Activated naive CD4-positive, alpha-beta T cell treated with anti-CD3 and anti-CD28 coated beads, Interleukin-2, amount 50 U/mL, for 16 hours (primary cell): ENCODE measurements at places on chromosomes 12 and 14.

DNA sequence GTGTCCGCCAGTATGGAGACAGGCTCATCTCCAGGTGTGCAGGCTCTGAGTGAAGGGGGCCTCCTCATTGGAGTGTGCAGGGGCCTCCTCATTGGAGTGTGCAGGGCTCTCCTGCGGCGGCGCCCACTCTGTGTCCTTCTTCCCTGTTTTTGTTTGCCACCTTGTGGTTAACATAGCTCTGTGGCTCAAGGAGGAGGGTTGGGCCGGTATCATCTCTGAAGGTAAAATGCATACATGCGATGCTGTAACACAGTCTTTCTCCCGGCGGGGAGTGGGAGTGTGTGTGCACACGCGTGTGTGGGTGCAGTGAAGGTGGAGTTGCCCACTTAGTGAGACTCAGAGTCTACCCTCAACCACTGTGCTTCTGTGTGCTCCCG is 429.4 kb downstream of the ZFP36L1 start:
- no peak for DNase-seq

DNA sequence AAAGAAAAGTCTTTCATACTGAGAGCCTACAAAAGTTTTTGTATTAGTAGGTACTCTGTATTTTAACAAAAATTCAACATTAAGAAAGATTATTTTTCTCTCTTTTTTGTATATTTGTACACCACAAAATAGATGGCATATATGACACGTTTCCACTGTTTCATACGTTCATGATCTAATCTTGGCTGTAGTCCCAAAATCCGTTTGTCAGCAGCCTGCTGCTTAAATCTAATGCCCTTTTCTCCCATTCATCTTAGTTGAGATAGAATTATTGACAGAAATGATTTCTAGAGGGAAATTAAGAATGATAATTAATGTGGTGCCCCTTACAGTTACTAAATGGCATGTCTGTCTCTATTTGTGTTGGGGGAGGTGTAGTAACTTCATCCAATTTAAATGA is 140.7 kb upstream of the NOVA1 start:
- DNase-seq, result no peak

GRCh38 chr14:56676042-56676441 is 96.4 kb downstream of the TMEM260 start:
- DNase-seq, result no peak

DNA sequence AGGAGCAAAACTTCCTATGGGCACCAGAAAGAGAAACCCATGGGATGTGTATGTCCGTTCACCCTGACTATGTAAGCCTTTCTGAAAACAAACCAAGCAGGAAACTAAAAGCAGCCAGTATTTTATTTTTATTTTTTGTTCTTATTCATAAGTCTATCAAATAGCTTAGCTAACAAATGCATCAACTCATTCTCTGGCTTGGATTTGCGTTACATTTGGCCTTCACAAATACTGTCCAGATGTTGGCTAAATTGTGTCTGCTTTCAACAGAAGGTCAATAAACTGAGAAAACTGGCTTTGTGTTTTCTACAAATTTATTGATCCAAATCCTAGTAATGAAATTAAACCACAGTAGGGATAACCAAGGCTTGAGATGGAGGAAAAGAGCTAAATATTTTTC is 379.0 kb downstream of the NOVA1 start:
- no peak for DNase-seq

DNA sequence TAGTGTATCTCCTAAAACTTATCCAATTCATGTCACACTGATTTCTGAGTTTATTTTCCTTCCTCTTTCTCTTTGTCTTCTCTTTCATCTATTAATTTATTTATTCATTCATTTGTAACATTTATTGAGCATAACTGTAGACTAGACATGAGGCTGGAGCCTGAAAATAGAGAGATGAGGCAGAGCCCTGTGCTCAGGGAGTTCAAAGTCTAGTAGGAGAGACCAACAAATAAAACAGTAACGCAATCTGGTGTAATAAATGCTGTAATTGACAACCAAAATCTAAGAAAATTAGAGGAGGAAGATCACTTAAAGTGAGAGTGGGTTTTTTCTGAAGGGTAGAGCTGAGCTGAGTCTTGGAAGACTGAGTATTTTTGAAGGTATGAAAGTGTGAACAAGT is 87.5 kb downstream of the POLR3B start:
- DNase-seq, result no peak

- no peak for DNase-seq
These were observed 155.5 kb downstream of the KIF21A start for GRCh38 chr12:39287409-39287808.

- DNase-seq, result no peak
These were observed 37.3 kb upstream of the ZDHHC17 start for GRCh38 chr12:76726626-76727025.

DNA sequence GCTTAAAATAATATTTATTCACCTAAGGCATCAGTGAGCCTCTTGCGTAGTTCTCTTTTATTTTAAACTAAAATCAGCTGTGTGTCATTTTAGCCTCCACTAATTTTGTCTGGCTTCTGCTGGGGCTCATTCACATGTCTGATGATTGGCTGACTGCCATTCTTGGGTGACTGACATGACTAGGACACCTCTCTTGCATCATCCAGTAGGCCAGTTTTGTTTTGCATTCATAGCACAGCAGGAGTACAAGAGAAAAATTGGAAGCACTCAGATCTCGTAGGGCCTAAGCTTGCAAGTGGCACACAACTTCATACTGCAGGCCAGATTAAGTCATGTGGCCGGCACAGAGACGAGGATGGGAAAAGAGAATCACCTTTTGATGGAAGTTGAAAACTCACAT is 1226.5 kb downstream of the GALC start:
- no peak for DNase-seq

DNA sequence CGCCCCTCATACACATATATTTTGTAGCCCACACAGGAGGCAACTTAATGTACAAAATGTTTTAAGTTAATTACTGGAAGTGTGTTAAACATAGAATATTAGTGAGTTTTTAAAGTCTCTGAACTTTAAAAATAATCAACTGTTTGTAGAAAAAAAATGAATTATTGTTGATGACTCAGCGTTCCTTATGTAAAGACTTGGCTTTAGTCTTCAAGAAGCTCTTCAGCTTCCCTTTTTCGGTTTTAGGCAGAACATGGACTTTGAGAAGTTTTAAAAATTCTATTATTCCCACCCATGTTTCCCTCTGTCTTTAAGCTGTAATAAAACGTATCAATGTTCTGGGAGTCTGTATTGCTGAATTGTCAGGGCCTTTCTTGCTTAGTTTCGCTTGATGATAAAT is 269.5 kb downstream of the FBXL14 start:
- no peak for DNase-seq

- no peak for DNase-seq
These were observed 56.5 kb downstream of the DAD1 start for GRCh38 chr14:22532345-22533056.

DNA sequence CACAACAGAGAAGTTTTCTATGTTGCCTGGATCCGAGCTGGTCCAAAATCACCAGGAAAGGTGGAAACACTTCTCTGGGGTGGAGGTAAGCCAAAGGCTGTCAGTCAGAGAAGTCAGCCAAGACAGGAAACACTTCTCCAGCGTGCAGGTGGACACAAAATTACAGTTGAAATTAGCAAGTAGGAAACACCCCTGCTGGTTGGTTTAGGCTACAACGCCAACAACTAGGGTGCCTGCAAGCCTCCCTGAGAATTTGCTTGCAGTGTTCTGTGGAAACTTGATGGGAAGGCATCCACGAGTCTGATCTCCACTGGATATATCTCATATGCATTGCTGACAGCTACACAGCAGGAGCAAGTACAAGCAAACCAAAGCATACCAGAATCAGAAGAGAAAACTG is 600.5 kb downstream of the RERGL start:
- DNase-seq, result no peak

GRCh38 chr14:83164591-83164990 is 1630.9 kb upstream of the SEL1L start:
- no peak for DNase-seq

DNA sequence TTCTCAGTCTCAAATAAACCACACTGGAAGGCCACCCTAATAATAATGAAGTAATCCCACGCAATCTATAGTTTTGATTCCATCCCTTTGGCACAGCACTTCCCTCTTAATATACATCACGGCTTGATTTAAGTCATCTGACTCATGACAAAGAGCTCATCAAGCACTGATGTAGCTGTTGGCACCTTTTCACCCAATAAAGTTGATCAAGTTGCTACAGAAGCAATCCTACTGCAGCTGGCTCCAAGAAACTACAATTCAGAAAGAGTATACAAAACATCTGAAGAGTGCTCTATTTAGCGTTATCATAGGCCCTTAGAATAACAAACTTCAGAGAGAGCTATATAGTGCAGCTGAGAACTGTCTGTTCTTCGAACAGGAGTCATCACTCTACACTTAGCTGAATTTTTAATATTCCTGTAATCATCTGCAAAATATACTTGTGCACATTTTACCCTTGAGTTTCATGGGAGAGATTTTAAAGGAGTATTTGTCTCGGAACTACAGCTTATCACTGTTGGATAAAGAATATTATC is 94.9 kb downstream of the OSBPL8 start:
- DNase-seq, result no peak
